Activated T-cell treated with anti-CD3 and anti-CD28 coated beads, Interleukin-2, amount 50 U/mL, for 72 hours (primary cell): ENCODE measurements at places on chromosomes 11 and 22.

- no peak for DNase-seq
Observed at GRCh38 chr11:42543844-42544419, 767.9 kb upstream of the API5 start.

- DNase-seq, result no peak
Observed at GRCh38 chr11:32328392-32328791, 106.9 kb downstream of the WT1 start.

- DNase-seq, result no peak
Observed at GRCh38 chr11:65476632-65477148, 22.2 kb upstream of the MALAT1 start.

DNA sequence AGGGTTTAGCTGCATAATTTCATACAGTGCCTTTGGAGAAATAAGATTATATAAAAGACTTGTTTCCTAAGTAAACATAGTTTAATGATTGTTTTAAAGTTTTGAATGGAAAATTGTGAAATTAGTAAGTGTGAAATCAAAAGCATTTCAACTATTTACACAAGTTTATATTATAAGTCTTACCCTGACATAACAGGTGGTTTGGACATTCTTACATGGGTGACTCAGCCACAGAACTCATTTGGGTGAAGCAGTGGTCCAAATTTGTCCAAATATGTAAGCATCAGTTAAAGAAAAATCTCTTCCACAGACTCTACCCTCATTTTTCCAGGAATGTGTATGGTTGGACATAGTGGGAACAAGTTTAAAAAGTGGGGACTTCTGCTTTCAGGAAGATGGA lies 68.0 kb downstream of the USP47 start:
- no peak for DNase-seq
